ENCODE measurements at places on chromosomes 2 and 18.

- DNase-seq: no peak
Observed at GRCh38 chr2:112920923-112921532, 10.1 kb downstream of the IL37 start.

DNA sequence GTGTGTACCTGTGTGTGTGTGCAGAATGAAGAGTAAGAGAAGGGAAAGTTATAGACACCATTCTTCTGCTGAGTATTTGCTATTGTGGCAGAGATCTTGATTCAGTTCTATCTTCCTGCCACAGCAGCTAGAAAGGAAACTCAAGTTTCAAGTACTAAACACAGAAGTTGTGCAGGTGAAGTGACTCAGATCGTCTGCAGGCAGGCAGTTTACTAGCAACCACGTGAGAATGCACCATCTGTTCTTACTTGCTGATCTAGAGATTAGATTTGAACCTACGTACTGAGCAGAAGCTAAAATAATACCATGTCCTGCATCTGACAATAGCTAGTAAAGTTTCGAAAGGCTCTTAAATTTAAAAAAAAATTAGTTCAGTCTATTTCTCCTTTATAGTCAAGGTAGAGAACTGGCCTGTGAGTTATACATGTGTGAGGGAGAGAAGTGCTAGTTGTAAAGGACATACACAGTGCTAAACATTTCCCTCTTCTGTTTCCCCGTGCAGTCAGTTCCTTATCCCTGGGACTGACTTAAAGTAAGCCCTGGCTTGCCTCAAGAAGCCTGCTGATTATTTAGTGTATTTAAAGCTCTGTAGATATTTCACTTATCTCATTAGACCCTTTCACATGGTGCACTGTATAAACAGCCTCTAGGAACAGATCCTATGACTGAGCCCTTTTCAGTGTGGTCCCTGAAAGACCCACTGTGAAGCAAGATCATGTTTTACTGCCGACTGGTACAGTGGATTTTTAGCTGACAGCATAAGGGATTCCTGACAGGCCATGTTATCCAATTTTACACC, 45.0 kb downstream of the SLC38A11 start:
- no peak for DNase-seq

GRCh38 chr2:102002228-102002627, 10.5 kb downstream of the IL1R2 start:
- no peak for DNase-seq

- no peak for DNase-seq
Observed at GRCh38 chr2:241974851-241975592, 105.5 kb downstream of the RTP5 start.

DNA sequence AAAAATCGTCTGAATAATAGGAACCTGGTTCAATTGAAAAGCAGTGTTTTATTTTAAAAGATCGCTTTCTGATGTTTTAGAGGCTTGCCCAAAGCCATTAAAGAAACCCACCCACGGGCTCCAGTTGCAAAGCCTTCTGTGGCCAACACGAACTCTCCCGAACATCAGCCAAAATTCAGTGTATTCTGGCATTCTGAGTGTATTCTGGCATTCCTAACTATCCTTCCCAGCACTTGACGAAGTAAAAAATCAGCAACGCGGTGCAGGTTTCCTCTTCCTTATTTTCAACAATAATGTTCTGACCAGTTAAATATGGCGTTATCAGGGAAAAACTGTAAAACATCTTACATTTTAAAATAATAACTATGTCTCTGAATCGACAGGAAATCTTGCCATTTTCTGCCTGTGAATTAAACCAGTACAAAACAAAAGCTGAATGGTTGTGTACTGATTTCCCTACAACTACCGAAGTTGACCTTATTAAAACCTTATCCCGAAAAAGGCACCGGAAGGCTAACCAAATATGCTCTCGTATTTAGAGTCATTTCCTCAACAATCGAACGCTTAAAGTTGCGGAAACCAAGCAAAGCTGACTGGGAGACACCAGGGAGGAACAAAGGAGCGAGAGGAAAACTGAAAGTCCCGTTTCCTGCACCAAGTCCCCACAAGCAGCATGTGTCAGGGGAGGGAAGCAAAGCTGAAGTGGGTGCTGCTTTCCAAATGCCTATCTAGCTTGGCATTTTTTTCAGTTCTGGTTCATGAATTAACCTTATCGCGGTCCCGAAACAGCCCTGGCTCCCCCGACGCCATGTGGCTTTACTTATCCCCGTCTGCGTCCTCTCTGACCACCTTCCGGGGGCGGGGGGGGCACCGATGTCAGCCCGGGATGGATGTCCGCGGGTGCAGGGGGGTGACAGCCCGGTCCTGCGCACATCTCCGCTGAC, 44.3 kb downstream of the ZNF516 start:
- no peak for DNase-seq

GRCh38 chr18:35618289-35618688, 36.7 kb downstream of the GALNT1 start:
- DNase-seq: no peak

DNA sequence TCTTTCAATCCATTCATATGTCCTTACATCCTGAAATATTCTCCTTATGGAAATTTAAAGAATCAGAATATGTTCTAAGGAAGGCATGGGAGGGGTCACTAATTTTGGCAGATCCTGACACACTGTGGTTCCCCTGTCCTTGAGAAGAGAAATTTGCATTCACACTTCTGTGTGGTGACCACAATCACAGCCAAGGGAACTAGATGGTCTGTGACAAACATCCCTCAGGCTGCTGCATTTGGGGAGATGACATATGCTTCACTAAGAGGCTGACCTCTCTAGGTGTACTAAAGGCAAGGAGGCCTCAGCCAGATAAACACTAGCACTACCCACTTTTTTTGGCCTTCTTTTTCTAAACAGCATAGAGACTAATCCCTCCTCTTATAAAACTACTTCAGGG, 129.6 kb downstream of the MREG start:
- DNase-seq: no peak

DNA sequence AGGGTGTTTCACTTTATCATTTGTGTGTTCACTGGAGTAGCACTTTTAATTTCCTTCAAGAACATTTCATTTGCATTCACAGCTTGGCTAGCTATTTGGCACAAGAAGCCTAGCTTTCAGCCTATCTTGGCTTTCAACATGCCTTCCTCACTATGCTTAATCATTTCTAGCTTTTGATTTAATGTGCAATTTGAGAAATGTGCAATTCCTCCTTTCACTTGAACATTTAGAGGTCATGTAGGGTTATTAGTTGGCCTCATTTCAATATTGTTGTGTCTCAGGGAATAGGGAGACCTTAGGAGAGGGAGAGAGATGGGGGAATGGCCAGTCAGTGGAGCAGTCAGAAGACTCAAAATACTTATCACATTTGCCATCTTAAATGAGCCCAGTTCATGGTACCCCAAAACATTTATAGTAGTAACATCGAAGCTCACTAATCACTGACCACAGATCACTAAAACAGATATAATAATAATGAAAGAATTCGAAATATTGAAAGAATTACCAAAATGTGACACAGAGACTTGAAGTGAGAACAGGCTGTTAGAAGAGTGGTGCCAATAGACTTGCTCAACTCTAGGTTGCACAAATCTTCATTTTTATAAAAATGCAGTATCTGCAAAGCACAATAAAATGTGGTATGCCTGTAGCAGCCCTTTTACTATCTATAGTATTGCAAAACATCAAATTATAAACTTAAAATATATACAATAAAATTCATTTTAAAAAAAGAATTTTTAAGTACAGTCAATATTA, 561.2 kb downstream of the METTL4 start:
- no peak for DNase-seq

- peak; percentile 37 for DNase-seq
Observed at GRCh38 chr2:9139491-9140443, 66.8 kb upstream of the ASAP2 start.
